Stimulated activated CD8-positive, alpha-beta memory T cell treated with anti-CD3 and anti-CD28 coated beads, Interleukin-7, amount 100 ng/mL, for 4 hours (primary cell): ENCODE measurements at places on chromosomes 12 and 14.
A peak's percentile ranks its signal among the peaks of the same experiment; 100 is the strongest.

GRCh38 chr12:52347551-52348510, 19.4 kb downstream of the KRT85 start:
- no peak for DNase-seq

- no peak for DNase-seq
Observed at GRCh38 chr12:59871779-59872178, 275.9 kb downstream of the SLC16A7 start.

GRCh38 chr12:100142851-100143559, at the start of gene BLTP3B:
Gene BLTP3B, minus strand, starts transcription at chr12:100142874. Its CDS starts 239 bp downstream, at chr12:100142635.
- DNase-seq, result peak; percentile 87

DNA sequence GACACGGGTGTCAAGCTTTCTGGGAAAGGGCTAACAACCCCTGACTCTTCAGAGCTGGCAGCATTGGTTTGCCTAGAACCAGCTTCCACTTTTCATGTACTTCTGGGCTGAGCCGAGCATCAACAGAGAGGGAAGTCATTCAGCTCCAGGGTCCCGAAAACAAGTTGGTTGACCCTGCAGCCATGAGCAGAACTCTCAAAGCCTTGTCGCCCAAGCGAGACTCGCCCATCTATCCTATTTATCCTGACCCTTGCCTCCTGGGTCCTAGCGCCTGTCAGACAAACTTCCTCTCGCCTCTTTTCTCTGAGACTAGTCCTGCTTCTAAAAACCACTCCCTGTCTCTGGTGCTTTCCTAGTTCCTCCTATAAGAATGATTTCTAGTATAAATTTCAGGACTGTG, 47.9 kb downstream of the ASCL4 start:
- DNase-seq, result no peak

- DNase-seq, result no peak
Observed at GRCh38 chr12:54701940-54702592, 53.9 kb upstream of the DCD start.

- peak; percentile 42 for DNase-seq
Observed at GRCh38 chr14:93970965-93971634, 5.3 kb downstream of the ASB2 start.

GRCh38 chr12:19165451-19165850, 35.9 kb downstream of the PLEKHA5 start:
- no peak for DNase-seq

GRCh38 chr14:22112004-22112403, 438.4 kb upstream of the OR4E1 start:
- peak; percentile 17 for DNase-seq

- no peak for DNase-seq
Observed at GRCh38 chr12:119005913-119006312, 24.6 kb downstream of the SRRM4 start.

GRCh38 chr12:62844915-62845314, 90.0 kb downstream of the PPM1H start:
- no peak for DNase-seq

DNA sequence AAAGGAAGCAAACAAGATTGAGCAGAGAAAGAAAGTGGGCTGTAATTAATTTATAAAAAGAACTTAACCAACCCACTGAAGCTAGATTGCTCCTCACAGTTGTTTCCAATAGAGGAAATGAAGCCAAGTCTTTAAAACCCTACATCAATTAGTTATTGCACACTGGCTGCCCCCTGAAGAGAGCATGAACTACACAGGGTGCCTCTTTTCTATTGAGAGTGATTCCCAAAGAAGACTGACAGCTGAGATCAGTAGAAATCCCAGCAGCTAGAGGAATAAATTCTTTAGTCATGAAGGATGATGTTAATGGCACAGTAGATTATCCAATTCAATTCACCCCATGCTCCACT, 8.6 kb upstream of the USP15 start:
- no peak for DNase-seq

GRCh38 chr14:39875028-39875427, 442.8 kb upstream of the FBXO33 start:
- no peak for DNase-seq

- DNase-seq, result no peak
Observed at GRCh38 chr12:57611827-57612710, 834 bp downstream of the ARHGEF25 start.

DNA sequence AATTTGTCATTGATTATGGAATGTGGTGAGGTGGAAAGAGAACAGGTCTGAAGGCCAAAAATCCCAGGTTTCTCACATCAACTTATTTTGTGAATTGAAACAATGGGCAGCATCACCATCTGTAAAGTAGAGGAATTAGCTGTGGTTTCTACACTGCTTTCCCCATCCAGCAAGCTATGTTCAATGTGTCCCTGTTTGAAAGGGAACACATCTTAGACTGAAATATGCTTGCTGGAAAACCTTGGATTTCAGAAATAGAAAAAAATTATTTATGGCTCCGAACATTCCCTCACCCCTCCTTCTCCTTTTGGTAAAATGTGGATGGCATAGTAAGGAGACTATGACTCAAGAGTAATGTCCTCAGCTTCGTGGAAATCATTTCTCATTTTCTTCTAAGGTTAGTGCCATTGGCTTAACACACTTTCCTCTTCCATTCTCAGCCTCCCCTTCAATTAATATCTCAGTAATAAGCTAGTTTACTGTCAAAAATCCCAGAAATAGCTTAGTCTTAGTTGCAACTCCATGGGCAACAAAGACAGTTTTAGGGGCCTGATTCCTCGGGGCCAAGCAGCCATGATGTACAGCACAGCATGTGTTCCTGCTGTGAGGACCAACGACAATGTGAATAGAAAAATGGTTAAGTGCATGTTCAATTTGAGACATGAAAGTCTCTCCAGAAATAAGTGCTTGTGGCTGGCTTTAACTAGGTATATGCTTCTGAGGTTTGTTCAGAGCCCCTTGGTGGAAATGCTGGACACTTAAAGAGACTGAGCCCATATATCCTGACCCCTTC, 205.8 kb upstream of the SLC38A2 start:
- DNase-seq, result no peak

DNA sequence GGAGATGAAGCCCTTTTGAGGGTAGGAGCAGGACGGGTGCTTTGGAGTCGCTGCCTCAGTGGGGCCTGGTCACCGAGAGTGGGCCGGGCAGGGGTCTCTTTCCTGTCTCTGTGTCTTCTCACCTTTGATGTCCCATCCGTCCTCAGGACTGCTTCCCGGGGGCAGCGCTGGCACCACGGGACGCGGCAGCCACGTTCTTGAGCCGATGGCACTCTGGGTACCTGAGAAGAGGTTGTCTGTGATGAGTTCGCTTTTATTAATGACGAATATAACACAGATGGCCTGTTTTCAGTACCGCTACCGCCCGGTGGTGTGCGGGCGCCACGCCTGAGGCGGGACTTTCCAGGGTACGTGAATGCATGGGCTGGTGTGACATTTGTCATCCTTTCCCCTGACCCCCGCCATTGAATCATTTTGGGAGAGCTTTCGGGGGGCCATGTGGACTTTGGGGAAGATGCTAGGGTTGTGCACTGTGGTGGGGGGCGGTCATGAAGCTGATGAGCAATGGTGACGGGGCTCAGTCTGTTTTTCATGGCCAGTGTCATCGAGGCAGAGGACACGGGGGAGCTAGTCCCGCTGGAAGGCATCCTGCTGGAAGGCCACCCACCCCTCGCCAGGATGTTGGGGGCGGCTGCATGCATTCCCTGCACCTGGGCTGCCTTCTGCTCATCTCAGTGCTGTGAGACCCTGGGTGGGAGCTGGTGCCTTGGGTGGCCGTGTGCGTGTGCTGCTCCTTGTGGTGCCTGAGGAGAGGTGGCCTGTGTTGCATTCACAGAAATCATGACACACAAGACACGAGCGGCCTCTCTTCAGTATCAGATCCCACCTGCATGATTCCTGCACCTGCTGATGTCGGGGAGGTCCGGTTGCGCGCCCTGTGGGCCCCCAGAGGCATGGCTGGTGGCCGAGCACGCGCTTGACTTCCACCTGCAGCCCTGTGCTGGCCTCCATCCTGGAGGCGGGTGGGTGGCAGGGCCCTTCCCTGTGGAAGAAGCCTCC, 162.5 kb upstream of the RTL1 start:
- DNase-seq, result no peak

DNA sequence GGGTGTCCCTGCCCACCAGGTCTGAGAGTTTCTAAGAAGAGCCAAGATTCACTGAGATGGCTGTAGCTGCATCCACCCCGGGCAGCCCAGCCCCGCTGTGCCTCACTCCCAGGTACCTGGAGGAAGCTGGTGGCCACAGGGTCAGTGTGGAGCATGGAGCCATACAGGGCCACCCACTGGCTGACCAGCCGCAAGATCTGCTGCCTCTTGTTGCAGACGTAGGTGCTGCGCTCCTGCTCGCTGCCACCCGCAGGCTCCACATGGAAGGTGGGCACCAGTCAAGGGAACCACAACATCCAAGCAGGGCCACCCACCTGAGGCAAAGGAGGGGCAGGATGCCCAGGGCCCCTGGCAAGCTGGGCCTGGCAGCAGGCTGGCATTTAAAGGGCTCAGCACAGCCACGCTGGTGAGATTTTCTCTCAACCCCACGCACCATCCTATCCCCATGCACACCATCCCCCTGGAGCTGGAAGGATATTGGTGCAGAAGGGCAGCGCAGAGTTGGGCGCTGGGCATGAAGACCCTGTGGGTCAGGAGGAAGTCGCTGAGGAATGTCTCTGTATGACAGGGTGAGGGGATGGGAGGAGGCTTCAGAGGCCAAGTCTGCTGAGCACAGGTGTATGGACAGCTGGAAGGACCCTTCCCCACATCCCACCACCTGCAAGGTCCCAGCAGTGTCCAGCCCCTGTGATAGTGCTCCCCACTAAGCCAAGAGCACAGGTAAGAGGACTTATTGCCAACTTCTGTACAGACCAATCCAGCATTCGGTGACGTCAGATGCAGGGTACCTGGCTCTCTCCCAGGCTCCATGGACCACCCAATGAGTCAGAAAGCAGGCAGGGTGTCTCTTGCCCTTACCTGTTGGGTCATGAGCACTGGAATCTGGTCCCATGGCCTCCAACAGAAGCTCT, 10.8 kb downstream of the RAPGEF3 start:
- DNase-seq, result no peak

GRCh38 chr12:49750027-49750995, 9.0 kb downstream of the TMBIM6 start:
- DNase-seq, result peak; percentile 3

GRCh38 chr12:51217133-51217967, 512 bp downstream of the POU6F1 start:
- DNase-seq, result no peak

- DNase-seq, result no peak
Observed at GRCh38 chr14:50335389-50335788, 23.3 kb downstream of the DMAC2L start.

DNA sequence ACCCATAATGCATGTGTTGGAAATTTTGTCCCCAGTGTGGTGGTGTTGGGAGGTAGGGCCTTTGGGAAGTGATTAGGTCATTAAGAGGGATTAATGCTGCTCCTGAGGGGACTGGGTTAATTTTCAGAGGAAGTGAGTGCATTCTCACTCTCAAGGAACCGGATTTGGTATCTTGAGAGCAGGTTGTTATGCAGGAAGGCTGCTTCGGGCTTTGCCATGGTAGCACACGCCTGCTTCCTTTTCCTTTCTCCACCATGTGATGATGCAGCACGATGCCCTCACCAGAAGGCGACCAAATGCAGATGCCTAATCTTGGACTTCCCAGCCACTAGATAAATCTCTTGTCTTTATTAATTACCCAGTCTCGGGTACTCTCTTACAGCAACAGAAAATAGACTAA, 257.1 kb downstream of the SSPN start:
- DNase-seq, result no peak

DNA sequence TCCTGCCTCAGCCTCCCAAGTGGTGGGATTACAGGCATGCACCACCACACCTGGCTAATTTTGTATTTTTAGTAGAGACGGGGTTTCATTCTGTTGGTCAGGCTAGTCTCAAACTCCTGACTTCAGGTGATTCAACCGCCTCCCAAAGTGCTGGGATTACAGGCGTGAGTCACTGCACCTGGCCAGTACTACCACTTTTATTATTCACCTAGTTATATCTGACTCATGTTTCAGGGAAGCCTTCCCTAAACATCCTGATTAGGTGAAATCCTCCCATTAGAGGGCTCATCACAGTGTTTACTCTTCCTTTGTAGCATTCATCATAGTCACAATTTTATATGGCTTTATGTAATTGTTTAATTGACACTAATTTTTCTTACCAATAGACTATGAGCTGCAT, 295.3 kb upstream of the SOX5 start:
- DNase-seq, result no peak

GRCh38 chr12:98416845-98417244, 98.5 kb upstream of the TMPO start:
- DNase-seq, result no peak

DNA sequence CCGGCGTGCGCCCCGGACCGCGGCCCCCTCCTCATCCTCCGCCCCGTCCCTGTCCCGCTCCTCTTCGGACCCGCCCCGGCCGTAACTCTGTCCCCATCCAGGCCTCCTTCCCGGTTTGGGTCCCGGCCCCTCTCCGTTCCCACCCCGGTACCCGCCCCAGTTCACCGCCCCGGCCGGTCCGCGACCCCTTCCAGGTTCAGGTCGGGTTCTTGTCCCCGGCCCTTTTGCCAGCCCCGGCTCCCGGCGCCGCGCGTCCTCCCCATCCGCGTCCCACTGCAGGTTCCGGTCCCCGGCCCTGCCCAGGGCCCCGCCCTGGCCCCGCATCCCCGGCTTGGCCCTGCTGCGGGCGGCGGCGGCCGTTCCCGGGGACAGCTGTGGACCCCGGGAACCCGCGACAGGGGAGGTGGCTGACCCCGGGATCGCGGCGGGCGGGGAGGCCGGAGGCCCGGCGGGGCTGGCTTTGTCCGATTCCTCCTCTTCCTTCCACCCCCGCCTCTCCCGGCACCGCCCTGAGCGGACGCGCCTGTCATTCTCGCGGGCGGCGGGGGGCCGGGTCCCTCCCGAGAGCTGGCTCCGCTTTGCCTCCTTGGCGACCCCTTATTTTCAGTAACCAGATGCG, 601 bp downstream of the KLC1 start:
- DNase-seq, result no peak

GRCh38 chr14:68574906-68575305, 218.0 kb downstream of the ZFP36L1 start:
- no peak for DNase-seq

GRCh38 chr12:52182384-52182783, 9.4 kb downstream of the KRT80 start:
- no peak for DNase-seq

DNA sequence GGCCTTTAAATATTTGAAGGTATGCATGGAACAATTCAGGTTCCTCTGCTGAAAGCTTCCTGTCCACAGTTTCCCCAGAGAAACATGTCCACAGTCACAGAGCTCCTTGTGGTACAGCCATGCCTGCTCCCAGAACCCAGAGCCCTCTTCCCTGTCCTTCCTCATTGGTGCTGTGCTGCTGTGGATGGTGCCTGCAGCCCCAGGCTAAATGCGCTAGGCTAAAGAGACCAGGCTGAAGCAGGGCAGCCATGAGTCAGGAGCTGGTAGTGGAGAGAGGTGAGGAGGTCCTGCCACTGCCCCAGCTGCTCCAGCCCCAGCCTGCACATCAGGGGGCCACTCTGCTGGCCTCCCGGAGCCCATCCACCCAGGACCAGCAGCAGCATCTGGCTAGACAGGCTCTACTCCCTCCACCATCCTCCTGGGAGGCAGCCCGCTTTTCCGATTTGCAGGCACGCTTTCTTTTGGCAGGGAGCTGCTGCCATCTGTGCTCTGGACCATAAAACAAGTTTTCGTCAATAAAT, 65.4 kb upstream of the DDX11 start:
- DNase-seq, result no peak

- DNase-seq, result no peak
Observed at GRCh38 chr14:99687284-99688209, 3.4 kb downstream of the CYP46A1 start.
